Esophagus mucosa (tissue), 1 donor: ENCODE measurements at places on chromosomes 13 and 19. TPM values are rescaled to one million over a fixed set of nuclear protein-coding genes. Genes with fewer than 3 reads are reported as not detected.

Gene NCLN
- total RNA-seq = 37.5 TPM

Gene SIGLEC5
- not detected for total RNA-seq

Gene ZNF541
- total RNA-seq = 0.08 TPM

Gene FFAR3
- not detected for total RNA-seq

Gene WASF3
- total RNA-seq = 2.0 TPM

Gene TUBA3C
- not detected for total RNA-seq

Gene KCNN1
- total RNA-seq = not detected

Gene YIF1B
- total RNA-seq = 43.1 TPM

Gene ADGRE3
- total RNA-seq = 0.12 TPM

Gene ZNF575
- 0.72 TPM for total RNA-seq

Gene ZNF177
- total RNA-seq = 0.20 TPM

Gene COX7A1
- total RNA-seq = 3.5 TPM

Gene SOX1
- total RNA-seq = not detected

Gene ATP1A3
- 0.32 TPM for total RNA-seq

Gene SIGLEC7
- total RNA-seq = 0.44 TPM

Gene FGF21
- total RNA-seq = not detected

Gene ATXN8OS
- total RNA-seq = not detected

Gene ZNF534
- total RNA-seq = not detected

Gene FAM174C
- total RNA-seq = 41.2 TPM

Gene CEACAM7
- total RNA-seq = 71.9 TPM

Gene NLRP11
- not detected for total RNA-seq

Gene DOCK6
- total RNA-seq = 49.1 TPM

Gene PDX1
- not detected for total RNA-seq

Gene GDF15
- 3.9 TPM for total RNA-seq

Gene ZNF181
- total RNA-seq = 3.9 TPM

Gene IL4I1
- not detected for total RNA-seq

Gene SGTA
- total RNA-seq = 32.4 TPM

Gene DACT3
- total RNA-seq = 0.32 TPM
